Hematopoietic multipotent progenitor cell treated with erythropoietin and hydrocortisone succinate and interleukin-3 and kit ligand, for 4 days (in vitro differentiated cells): ENCODE measurements at places on chromosomes 12 and 14.

- no peak for DNase-seq
These were observed 6.0 kb downstream of the TMEM63C start for GRCh38 chr14:77187649-77188012.

GRCh38 chr12:109758426-109759420 is 45.1 kb downstream of the FAM222A start:
- DNase-seq, result no peak

- no peak for DNase-seq
These were observed 17.1 kb upstream of the YBX3 start for GRCh38 chr12:10740182-10740581.

DNA sequence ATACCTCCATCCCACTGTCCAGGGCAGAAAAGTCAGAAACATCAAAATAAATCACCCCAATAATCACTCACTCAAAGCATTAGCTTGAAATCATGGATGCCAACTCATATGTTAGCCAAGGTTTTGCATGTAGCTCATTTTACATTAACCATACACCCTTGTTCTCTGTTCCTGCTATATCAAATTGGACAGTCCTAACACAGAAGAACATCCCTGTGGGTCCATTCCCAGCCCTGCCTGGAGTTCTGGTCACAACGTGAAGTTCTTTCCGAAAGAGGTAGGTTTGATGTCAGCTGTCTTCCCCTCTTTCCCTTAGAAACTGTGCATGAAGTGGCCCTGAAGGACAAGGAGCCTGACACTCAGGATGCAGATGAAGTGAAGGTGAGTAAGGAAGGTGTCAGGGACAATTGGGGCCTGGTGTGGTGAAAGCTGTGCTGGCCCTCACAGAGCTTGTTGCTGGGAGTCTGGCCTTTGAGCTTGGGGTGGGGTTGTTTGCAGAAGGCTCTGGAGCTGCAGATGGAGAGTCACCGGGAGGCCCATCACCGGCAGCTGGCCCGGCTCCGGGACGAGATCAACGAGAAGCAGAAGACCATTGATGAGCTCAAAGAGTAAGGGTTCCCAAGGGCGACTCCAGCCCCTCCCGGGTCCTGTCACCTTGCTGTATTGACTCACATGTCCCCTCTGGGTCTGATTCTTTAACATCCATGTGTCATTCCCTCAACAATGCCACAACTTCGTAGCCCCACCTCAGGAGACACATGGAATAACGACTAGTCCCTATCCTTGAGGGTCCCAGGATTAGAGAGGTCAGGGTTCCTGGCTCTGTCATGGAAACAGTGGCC is 15.0 kb upstream of the PIP4K2C start:
- no peak for DNase-seq

- peak; percentile 27 for DNase-seq
These were observed 27.1 kb upstream of the PCED1B start for GRCh38 chr12:47052274-47052673.

DNA sequence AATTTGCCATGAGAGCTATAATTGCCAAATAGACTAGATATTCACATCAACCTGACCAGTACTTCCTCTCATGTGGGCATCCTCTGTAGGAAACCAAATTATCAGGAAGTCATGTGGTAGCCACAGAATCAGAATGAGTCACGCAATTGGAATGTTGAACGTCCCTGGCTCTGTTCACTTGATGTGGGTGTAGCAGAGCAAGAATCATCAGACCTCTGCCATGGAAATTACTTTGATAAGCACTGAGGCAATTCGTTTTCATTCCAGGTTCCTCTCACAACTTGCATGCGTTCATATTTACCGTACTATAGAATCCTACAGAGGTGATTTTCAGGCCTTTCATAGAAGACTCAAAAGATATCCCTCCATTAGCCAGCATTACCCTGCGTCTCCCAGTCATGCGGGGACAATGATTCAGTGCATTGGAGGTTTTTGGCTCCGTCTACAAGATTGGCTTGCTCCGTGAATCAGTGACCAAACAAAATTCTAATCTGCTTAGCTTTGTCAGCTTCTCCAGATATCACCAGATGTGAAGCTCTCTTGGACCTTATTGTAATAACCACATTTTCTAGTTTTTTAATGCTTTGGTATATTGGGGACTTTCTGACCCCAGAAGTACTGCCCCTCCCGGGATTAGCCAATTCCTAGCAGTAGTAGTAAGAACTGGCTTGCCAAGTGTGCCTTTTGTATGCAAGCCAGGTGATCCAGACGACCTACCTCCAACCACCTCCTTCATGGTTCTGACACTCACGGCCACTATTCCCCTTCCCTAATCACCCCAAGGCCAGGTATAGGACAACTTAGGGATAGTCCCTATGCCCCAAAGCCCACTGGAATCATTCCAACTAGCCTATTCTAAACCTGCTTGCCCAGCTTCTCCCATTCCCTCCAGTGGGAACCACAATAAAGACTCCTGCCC is 133.4 kb downstream of the KICS2 start:
- DNase-seq, result peak; percentile 82

- no peak for DNase-seq
These were observed 55.1 kb downstream of the NUMB start for GRCh38 chr14:73403181-73403752.

- DNase-seq, result peak; percentile 27
These were observed 1.8 kb upstream of the FBXO21 start for GRCh38 chr12:117192057-117192456.

GRCh38 chr12:8038659-8039114 is 6.2 kb downstream of the FOXJ2 start:
- peak; percentile 78 for DNase-seq

DNA sequence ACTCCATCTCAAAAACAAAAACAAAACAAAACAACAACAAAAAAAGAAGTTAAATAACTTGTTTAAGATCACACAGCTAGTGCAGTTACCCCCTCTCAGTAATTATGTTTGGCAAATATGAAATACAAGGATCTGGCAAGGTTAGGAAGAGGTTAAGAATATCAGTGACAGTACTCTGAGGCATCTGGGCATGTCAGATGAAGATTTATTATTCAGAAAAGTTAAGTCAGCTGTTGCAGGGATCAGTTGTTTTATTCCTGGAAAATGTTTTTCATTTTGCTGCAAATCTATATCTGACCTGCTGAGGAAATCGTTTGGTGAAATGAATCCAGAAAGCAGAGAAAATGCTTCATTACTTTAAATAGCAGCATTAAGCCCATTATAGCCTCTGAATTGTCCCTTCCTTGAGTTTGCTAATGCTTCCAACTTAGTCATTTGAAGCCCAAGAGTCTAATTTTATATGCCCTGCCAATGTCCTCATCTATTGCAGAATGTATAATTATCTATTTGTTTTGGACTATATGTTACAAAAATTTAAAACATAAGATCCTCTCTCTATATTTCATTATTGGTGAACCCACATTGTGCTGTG is 8.1 kb downstream of the GPX2 start:
- no peak for DNase-seq

GRCh38 chr14:75487155-75487671 is 35.1 kb upstream of the BATF start:
- no peak for DNase-seq

GRCh38 chr14:104977681-104978653 is at the start of gene AHNAK2:
TSS of gene AHNAK2 (minus strand) at chr14:104978374. CDS start at chr14:104978237, 137 bp downstream.
- DNase-seq, result peak; percentile 91

- no peak for DNase-seq
These were observed 191.9 kb downstream of the EPS8 start for GRCh38 chr12:15597125-15597830.

GRCh38 chr12:84222841-84223240 is 689.8 kb downstream of the SLC6A15 start:
- no peak for DNase-seq

DNA sequence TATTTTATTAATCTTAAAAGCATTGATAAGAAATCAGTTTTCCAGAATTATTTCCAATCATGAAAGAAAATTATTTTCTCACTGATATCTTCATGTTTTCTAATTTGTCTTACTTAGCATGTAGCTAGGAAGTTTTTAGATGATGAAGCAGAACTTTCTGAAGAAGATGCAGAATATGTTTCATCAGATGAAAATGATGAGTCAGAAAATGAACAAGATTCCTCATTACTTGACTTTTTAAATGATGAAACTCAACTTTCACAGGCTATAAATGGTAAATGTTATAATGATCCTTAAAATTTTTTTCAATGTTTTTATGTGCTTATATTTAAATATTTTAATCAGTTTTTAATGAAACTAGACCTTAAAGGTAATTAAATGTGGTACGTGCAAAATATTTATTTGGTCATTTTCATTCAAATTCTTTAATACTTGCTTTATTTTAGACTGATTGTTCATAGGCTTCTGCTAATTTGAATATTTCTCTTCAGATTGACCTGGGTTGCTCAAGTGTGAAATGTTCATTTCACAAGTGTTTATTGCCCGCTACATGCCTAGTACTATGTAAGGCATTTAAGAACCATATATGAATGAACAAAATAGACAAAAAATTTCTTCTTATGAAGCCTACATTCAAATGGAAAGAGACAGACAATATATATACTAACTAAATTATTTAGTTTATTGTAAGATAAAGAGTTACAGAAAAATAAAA is 49.5 kb downstream of the FANCM start:
- DNase-seq, result no peak

DNA sequence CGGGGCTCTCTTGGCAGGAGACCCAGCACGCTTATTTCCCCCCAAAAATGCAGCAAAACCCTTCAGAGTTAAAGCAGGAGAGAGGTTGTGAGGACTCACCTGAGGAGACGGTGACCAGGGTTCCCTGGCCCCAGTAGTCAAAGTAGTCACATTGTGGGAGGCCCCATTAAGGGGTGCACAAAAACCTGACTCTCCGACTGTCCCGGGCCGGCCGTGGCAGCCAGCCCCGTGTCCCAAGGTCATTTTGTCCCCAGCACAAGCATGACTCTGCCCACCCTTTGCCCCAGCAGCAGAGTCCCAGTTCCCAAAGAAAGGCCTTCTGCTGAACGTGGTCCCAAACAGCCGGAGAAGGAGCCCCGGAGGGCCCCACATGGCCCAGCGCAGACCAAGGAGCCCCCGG is 337.7 kb downstream of the TMEM121 start:
- no peak for DNase-seq

GRCh38 chr12:84756961-84757360 is 155.6 kb downstream of the SLC6A15 start:
- no peak for DNase-seq

DNA sequence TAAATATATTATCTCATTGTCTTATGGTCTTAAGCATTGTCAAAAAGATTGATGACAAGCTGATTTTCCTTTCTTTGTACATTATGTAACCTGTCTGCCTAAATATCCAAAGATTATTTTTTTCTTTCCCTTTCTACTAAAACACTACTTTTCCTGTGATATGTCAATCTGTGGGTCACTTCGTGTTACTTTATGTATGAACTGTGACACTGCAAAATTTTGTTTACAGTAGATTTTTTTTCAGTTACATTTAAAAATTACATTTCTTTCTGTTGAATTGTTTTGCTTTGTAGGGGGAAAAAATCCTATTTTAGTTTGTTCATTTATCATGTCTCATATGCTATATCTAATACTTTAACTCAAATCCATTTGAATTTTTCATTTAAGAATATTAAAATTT is 392.3 kb upstream of the ATXN7L3B start:
- DNase-seq, result no peak

DNA sequence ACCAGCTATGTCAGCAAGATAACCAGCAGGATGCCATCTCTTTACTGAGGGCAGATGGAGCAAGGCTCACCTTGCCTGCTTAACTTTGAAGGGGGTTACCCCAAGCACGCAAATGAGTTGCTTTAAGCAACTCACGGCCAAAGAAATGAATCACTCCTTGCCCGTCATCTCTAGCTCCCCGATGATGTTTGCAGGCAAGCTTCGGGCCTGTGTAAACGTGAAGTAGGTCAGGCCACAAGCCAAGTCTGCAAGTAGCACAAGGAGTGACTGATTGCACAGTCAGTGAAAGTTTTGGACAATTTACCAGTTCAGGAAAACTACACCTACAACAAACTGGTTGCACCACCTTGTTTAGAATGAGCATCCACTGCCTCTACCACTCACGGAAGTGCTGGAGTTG is 699.7 kb upstream of the TBX3 start:
- DNase-seq, result no peak

- no peak for DNase-seq
These were observed 79.1 kb upstream of the EGLN3 start for GRCh38 chr14:34029921-34030334.

GRCh38 chr12:95102916-95103671 is 29.7 kb upstream of the NR2C1 start:
- no peak for DNase-seq

DNA sequence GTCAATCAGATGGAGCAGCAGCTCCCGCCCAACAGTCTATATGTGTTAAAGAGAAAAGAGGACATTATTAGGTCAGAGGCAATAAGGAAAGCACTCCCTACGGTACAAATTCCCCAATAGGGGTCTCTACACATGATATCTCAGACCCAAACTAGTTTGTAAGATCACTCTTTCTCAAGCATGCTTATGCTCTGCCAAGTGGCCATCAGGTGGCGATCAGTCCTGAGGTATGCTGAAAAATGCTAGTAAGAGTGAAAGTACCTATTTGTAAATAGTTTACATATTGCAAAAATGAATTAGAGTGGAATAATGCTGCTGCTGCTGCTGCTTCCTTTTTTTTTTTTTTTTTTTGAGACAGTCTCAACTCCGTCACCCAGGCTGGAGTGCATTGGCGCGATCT is 61.0 kb downstream of the CPM start:
- DNase-seq, result peak; percentile 57

GRCh38 chr14:70239802-70240201 is 51.1 kb upstream of the SLC8A3 start:
- DNase-seq, result no peak

DNA sequence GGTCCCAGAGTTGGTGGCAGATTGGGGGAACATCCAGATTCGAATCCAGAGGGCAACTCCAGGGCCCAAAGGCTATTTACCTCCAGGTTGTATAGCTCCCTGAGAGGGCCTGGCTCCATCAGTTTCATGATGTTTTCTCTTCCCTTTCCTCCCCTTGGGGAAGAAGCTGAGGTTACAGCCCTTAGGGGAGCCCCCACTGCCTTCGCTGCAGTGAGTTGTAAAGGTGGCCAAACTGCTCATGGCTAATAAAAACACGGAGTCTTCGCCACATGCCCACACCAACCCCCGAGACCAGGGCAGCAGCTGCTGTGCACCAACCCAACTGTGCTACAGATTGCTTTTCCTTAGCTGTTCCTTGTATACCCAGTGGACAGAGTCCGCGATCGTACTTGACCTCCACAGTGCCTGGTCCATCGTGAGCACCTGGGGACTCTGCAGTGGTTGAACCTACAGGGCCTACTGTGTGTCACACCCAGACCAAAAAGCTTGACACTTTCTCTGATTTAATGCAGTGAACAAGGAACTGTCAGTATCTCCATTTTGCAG is 20.9 kb downstream of the GALNT16 start:
- no peak for DNase-seq

- no peak for DNase-seq
These were observed 47.5 kb downstream of the BEGAIN start for GRCh38 chr14:100539766-100540140.
